Mesangial cell (primary cell): ENCODE measurements at places on chromosomes 6 and 20. TPM values are rescaled to one million over a fixed set of nuclear protein-coding genes. Genes with fewer than 3 reads are reported as not detected.

The COL9A1 gene
- total RNA-seq, result not detected in 2 replicates

The BHLHE23 gene
- total RNA-seq, result not detected in 2 replicates

The BPIFB3 gene
- total RNA-seq, result not detected in 2 replicates

The MCM9 gene
- 7.0 and 14.8 TPM in 2 replicates for total RNA-seq

The HLA-A gene
- total RNA-seq, result 466 and 502 TPM in 2 replicates

The TOX2 gene
- total RNA-seq, result 5.1 and 6.6 TPM in 2 replicates

The SLC52A3 gene
- not detected in 2 replicates for total RNA-seq

The TSHZ2 gene
- 0.33 and 5.6 TPM in 2 replicates for total RNA-seq

The FUT9 gene
- 0.33 and 1.4 TPM in 2 replicates for total RNA-seq

The MOCS3 gene
- total RNA-seq, result 5.9 and 6.6 TPM in 2 replicates

The OR2B3 gene
- not detected in 2 replicates for total RNA-seq

The C4B gene
- 0.49 and 11.0 TPM in 2 replicates for total RNA-seq

The VWA7 gene
- 0.81 and 9.8 TPM in 2 replicates for total RNA-seq

The CCN2 gene
- total RNA-seq, result 325 and 530 TPM in 2 replicates

The OTOR gene
- total RNA-seq, result not detected in 2 replicates

The SLC35F1 gene
- total RNA-seq, result 0.33 TPM in 1 of 2 replicates, not detected in the other

The WFDC13 gene
- total RNA-seq, result not detected in 2 replicates

The LAMA2 gene
- total RNA-seq, result 0.81 and 6.3 TPM in 2 replicates

The SLC12A5 gene
- total RNA-seq, result 2.1 and 3.2 TPM in 2 replicates

The MRAP2 gene
- total RNA-seq, result under 0.01 and 0.13 TPM in 2 replicates

The OPRM1 gene
- not detected in 2 replicates for total RNA-seq

The TCP11 gene
- total RNA-seq, result 0.16 and 0.63 TPM in 2 replicates

The RNF39 gene
- total RNA-seq, result not detected in 2 replicates

The FERMT1 gene
- total RNA-seq, result 5.6 and 12.7 TPM in 2 replicates

The BIRC7 gene
- 2.3 and 3.8 TPM in 2 replicates for total RNA-seq

The HRH3 gene
- not detected in 2 replicates for total RNA-seq

The SLPI gene
- 0.49 and 4.7 TPM in 2 replicates for total RNA-seq

The LIME1 gene
- 3.9 and 6.5 TPM in 2 replicates for total RNA-seq

The FBXO30 gene
- total RNA-seq, result 4.1 TPM in 2 replicates

The IMPG1 gene
- total RNA-seq, result not detected in 2 replicates

The ARFGEF3 gene
- 2.6 and 3.9 TPM in 2 replicates for total RNA-seq

The EPM2A gene
- total RNA-seq, result 3.3 and 7.9 TPM in 2 replicates

The SRSF12 gene
- total RNA-seq, result 2.9 and 4.2 TPM in 2 replicates

The TPBG gene
- total RNA-seq, result 37.8 and 51.3 TPM in 2 replicates

The PAX1 gene
- total RNA-seq, result not detected in 2 replicates

The CST9L gene
- total RNA-seq, result not detected in 2 replicates

The TMEM151B gene
- not detected in 2 replicates for total RNA-seq

The LST1 gene
- not detected in 2 replicates for total RNA-seq

The SS18L1 gene
- 11.7 and 18.9 TPM in 2 replicates for total RNA-seq

The TGM2 gene
- 160 and 444 TPM in 2 replicates for total RNA-seq

The FKBP1C gene
- 0.13 and 0.33 TPM in 2 replicates for total RNA-seq
